ENCODE measurements at places on chromosomes 2 and 18. TPM values are rescaled to one million over a fixed set of nuclear protein-coding genes. Genes with fewer than 3 reads are reported as not detected.

DNA sequence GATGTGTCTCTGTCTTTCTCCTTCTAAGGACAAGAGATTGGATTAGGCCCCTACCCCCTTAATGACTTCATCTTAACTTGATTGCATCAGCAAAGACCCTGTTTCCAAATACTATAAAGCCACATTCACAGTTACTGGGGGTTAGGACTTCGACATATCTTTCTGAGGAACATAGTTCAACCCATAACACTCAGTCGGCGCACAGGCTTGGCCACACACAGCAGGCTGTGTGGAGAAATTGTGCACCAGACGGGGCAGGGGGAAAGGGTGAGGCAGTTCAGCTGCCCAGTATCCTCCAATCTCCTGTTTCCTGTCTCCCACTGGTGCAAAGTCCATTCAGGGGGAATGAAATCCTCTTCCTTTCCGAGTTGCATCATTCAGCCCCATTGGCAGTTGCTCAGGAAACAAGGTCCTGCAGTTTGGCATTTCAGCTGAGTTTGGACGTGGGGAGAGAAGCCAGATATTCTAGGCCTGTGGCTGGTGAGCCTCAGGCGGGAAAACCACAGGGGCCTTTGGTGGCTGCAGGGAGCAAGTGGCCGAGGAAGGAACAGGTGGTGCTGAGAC lies 9.4 kb upstream of the RAPGEF4 start:
- peak; percentile 82 for DNase-seq

DNA sequence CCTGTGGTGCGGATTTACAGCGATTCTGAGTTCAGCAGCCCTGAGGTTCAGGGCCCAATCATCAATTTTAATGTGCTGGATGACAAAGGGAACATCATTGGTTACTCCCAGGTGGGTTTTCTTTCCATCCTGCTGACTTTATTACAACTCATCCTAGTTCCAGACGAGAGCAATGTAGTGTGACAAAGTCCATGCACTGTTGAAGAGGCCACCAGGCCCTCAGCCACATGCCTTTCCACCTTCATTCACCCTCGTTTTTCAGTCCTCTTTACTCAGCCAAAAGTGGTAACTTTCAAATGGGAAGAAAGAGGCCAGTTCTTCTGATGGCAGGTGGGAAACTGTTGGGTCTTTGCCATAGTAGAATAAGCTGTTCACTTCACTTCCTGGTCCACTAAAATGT lies 17.9 kb downstream of the MOCOS start:
- no peak for DNase-seq

SIX2 gene
- total RNA-seq = 0.45 TPM

TUBA4B gene
- total RNA-seq = not detected

All from cerebellum (tissue), 4 donors.